Ovary (tissue), 10 donors: ENCODE measurements at places on chromosomes 11 and 22. TPM values are rescaled to one million over a fixed set of nuclear protein-coding genes. Genes with fewer than 3 reads are reported as not detected.
A peak's percentile ranks its signal among the peaks of the same experiment; 100 is the strongest.

Gene SEPTIN5
- total RNA-seq, result 38.9 TPM

Gene TNNI2
- 1.2 TPM for total RNA-seq

Gene SYT7
- 0.69 TPM for total RNA-seq

Gene APOA5
- not detected for total RNA-seq

Gene PLCB3
- total RNA-seq, result 34.5 TPM

Gene FGF19
- total RNA-seq, result not detected

Gene WDR74
- total RNA-seq, result 53.3 TPM

Gene MPEG1
- 4.3 TPM for total RNA-seq

Gene KIRREL3
- 5.3 TPM for total RNA-seq

Gene TTC17
- 83.0 TPM for total RNA-seq

Gene CCDC81
- total RNA-seq, result 4.4 TPM

Gene LRP4
- total RNA-seq, result 20.6 TPM

Gene CBX7
- total RNA-seq, result 53.3 TPM

- H3K27me3 ChIP-seq, result no peaks in the 10 kb centered on the region
- no peak overlapping the region for H3K27ac ChIP-seq
- peak; percentile 18 for DNase-seq
- no peaks in the 10 kb centered on the region for H3K4me1 ChIP-seq
- no peak overlapping the region for H3K4me3 ChIP-seq
These were observed 38.2 kb downstream of the KIAA0930 start for GRCh38 chr22:45202333-45203149.

- no peak within 1 kb of the TSS for H3K4me3 ChIP-seq
- no peak within 1 kb of the TSS for H3K27ac ChIP-seq
- no peaks in the 10 kb centered on the region for H3K4me1 ChIP-seq
- no peaks in the 10 kb centered on the region for H3K27me3 ChIP-seq
- DNase-seq, result no peak
These were observed at the start of gene NAALADL1 for GRCh38 chr11:65058419-65059054. Gene NAALADL1, minus strand, starts transcription at chr11:65058553. Its CDS starts 32 bp downstream, at chr11:65058521.

DNA sequence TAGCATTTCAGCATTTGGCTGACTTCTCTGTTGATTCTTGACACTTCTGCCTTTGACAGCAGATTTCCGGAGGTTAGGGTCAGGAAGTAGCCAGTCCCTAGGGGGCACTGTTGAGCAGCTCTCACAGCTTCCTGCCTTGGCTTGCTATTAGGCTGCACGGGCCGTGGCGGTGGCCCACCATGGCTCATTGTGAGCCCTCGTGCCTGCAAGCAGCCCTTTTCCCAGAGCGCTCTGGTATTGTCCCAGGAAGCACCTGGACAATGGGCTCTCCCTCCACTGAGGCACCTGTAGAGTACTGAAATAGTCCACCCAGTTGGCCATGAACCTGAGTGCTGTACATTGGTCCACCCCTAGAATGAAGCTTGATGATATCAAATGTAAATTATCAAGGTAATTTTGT, 100.2 kb upstream of the GAL start:
- no peaks in the 10 kb centered on the region for H3K36me3 ChIP-seq
- no peak overlapping the region for H3K27ac ChIP-seq
- H3K4me3 ChIP-seq, result no peak overlapping the region
- peak; percentile 41 for DNase-seq
- H3K4me1 ChIP-seq, result peaks cover 1% of the 10 kb centered on the region

- no peak overlapping the region for H3K27ac ChIP-seq
- no peak overlapping the region for H3K4me3 ChIP-seq
- no peaks in the 10 kb centered on the region for H3K27me3 ChIP-seq
- no peaks in the 10 kb centered on the region for H3K4me1 ChIP-seq
- no peaks in the 10 kb centered on the region for H3K36me3 ChIP-seq
These were observed 174.9 kb downstream of the ST3GAL4 start for GRCh38 chr11:126530416-126530815.

- H3K36me3 ChIP-seq, result no peaks in the 10 kb centered on the region
- H3K27ac ChIP-seq, result no peak overlapping the region
- no peaks in the 10 kb centered on the region for H3K4me1 ChIP-seq
- no peak overlapping the region for H3K4me3 ChIP-seq
- no peaks in the 10 kb centered on the region for H3K27me3 ChIP-seq
These were observed 20.9 kb downstream of the INCENP start for GRCh38 chr11:62144641-62145255.

- no peak overlapping the region for H3K4me3 ChIP-seq
- DNase-seq, result no peak
These were observed 244.2 kb downstream of the NTM start for GRCh38 chr11:131614631-131615030.

- no peak for DNase-seq
- no peaks in the 10 kb centered on the region for H3K36me3 ChIP-seq
- no peak overlapping the region for H3K4me3 ChIP-seq
- H3K4me1 ChIP-seq, result no peaks in the 10 kb centered on the region
These were observed 76.7 kb downstream of the SVIP start for GRCh38 chr11:22752908-22753310.

DNA sequence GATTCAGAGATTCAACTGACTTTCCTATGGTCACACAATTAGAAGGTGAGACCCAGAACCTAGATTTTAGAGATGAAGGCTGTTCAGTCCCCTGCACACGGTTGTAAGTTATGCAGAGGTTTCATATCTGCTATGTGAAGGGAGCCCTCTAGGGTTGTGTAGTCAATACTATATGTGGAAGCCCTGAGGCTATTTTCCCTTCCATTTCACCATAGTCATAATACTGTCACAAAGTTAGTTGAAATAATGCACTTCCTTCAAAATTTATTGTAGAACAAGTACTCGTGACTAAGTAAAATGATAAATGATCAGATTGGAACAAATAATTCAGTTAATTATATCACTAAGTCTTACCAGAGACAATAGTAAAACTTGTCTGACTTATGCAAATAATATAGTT, 48.8 kb downstream of the ENDOD1 start:
- H3K36me3 ChIP-seq, result no peaks in the 10 kb centered on the region
- H3K4me3 ChIP-seq, result no peak overlapping the region
- no peak for DNase-seq
- peaks cover 3% of the 10 kb centered on the region for H3K4me1 ChIP-seq
- no peaks in the 10 kb centered on the region for H3K27me3 ChIP-seq

- H3K27ac ChIP-seq, result no peak overlapping the region
- H3K4me3 ChIP-seq, result no peak overlapping the region
- H3K36me3 ChIP-seq, result no peaks in the 10 kb centered on the region
- DNase-seq, result no peak
- no peaks in the 10 kb centered on the region for H3K4me1 ChIP-seq
These were observed 530.3 kb downstream of the BRD1 start for GRCh38 chr22:49297286-49297870.

DNA sequence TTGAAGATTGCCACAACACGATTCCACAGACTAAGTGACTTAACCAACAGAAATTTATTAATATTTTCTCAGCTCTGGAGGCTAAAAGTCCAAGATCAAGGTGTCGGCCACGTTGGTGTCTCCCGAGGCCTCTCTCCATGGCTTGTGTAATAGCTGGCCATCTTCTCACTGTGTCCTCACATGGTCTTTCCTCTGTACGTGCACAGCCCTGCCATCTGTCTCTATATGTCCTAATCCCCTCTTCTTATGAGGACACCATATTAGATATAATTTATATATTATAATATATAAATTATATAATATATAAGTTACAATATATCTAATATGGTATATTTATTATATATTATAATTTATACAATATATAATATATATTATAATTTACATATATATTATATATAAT, 25.1 kb upstream of the SCGB1A1 start:
- DNase-seq, result no peak
- no peaks in the 10 kb centered on the region for H3K27me3 ChIP-seq
- no peaks in the 10 kb centered on the region for H3K36me3 ChIP-seq
- no peak overlapping the region for H3K27ac ChIP-seq
- no peak overlapping the region for H3K4me3 ChIP-seq
- peaks cover 12% of the 10 kb centered on the region for H3K4me1 ChIP-seq

DNA sequence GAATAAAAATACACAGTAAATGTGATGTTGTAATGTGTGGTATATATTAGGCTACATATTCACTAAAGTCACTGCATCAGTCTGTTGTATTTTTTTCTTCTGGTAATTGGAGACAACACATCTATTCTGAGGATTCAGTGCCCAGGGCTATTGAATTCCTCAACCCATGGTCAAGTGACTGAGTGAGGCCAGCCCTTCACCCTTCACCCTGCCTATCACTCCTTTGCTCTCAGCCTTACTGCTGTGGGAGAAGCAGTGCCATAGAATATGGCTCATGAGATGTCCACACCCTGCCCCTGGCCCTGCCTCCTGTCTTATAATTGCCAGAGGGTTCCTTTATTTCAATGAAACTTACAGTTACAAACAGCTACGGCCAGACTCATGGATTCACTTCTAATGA, 295.6 kb downstream of the NTM start:
- peaks cover 2% of the 10 kb centered on the region for H3K4me1 ChIP-seq
- no peaks in the 10 kb centered on the region for H3K27me3 ChIP-seq
- H3K4me3 ChIP-seq, result no peak overlapping the region
- H3K36me3 ChIP-seq, result no peaks in the 10 kb centered on the region
- H3K27ac ChIP-seq, result no peak overlapping the region
- DNase-seq, result no peak

- DNase-seq, result no peak
- peaks cover 9% of the 10 kb centered on the region for H3K4me1 ChIP-seq
- H3K27ac ChIP-seq, result no peak overlapping the region
- no peak overlapping the region for H3K4me3 ChIP-seq
- no peaks in the 10 kb centered on the region for H3K36me3 ChIP-seq
These were observed 156.4 kb downstream of the ATG16L2 start for GRCh38 chr11:72970557-72971118.

- no peaks in the 10 kb centered on the region for H3K27me3 ChIP-seq
- no peaks in the 10 kb centered on the region for H3K36me3 ChIP-seq
- no peak overlapping the region for H3K4me3 ChIP-seq
These were observed 90.3 kb upstream of the RTL6 start for GRCh38 chr22:44588348-44588747.

DNA sequence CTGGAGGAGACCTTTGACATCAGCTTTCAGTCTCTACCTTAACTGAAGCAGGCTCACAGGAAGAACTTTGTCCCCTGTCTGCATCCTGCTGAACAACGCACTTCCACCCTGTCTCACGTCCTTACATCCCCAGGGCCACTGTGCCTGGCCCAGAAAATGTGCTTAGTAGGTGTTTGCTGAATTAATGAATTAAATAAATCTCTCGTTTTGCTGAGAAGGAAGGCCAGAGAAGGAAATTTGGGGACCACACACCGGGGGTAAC, 54.3 kb upstream of the CREB3L1 start:
- no peaks in the 10 kb centered on the region for H3K4me1 ChIP-seq
- DNase-seq, result no peak
- no peaks in the 10 kb centered on the region for H3K36me3 ChIP-seq
- H3K27ac ChIP-seq, result no peak overlapping the region
- H3K4me3 ChIP-seq, result no peak overlapping the region
- no peaks in the 10 kb centered on the region for H3K27me3 ChIP-seq

GRCh38 chr22:17109113-17109865, 11.9 kb downstream of the TMEM121B start:
- H3K4me1 ChIP-seq, result no peaks in the 10 kb centered on the region
- H3K36me3 ChIP-seq, result no peaks in the 10 kb centered on the region
- no peak overlapping the region for H3K27ac ChIP-seq
- no peaks in the 10 kb centered on the region for H3K27me3 ChIP-seq
- DNase-seq, result no peak
- no peak overlapping the region for H3K4me3 ChIP-seq

DNA sequence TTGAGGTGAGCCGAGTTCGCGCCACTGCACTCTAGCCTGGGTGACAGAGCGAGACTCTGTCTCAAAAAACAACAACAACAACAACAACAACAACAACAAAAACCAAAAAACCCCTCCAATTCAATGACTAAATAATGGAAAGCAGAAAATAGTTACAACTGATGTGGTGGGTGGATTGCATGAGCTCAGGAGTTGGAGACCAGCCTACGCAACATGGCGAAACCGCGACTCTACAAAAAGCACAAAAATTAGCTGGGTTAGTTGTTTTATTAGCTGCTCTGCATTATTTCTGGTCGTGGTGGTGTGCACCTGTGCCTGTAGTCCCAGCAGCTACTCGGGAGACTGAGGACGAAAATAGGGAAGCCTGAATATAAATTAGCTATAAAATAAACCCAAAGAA, 2.6 kb upstream of the PATL1 start:
- H3K36me3 ChIP-seq, result no peaks in the 10 kb centered on the region
- no peak overlapping the region for H3K27ac ChIP-seq
- no peak for DNase-seq
- H3K27me3 ChIP-seq, result no peaks in the 10 kb centered on the region
- H3K4me1 ChIP-seq, result peaks cover 6% of the 10 kb centered on the region

- no peak for DNase-seq
- H3K27me3 ChIP-seq, result no peaks in the 10 kb centered on the region
- H3K4me3 ChIP-seq, result no peak overlapping the region
- no peak overlapping the region for H3K27ac ChIP-seq
These were observed 14.3 kb downstream of the TCIRG1 start for GRCh38 chr11:68053117-68053516.

DNA sequence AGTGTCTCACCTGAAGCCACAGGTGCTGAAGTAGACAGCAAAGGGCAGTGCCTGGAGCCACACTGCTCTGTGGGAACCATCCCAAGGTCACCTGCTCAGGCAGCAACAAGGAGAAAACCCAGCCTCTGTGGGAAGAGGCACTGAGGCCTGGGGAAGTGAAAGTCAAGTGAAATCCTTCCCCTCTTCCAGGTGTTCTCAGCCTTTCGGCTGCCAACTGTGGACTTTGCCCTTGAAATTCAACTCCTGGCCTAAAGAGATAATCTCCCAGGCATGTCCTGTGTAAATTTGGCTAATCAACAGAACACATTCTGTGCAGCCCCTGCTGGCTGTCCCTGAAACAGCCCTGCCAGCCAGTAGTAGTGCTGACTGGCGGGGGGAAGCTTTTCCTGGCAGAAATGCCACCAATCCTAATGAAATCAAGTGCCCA, 112.1 kb downstream of the RPL27A start:
- peaks cover 13% of the 10 kb centered on the region for H3K4me1 ChIP-seq
- no peaks in the 10 kb centered on the region for H3K27me3 ChIP-seq
- H3K27ac ChIP-seq, result no peak overlapping the region
- H3K4me3 ChIP-seq, result no peak overlapping the region
- DNase-seq, result no peak

DNA sequence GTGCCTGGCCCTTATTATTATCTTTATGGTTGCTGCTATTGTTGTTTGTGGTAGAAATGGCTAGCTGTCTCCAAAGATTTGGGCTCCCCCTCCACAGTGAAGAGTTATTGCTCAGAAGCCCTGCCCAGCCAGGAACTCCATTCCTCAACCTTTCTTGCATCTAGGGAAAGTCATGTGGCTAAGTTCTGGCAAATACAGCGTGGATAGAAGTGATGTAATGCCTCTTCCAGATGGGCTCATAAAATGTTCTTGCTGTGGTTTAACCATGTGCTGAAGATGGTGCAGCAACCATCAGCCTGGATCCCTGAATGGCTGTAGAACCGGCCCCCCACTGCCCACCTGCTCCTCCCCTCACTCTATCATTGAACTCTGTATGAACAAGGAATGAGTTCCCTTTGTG, 203.5 kb upstream of the E2F8 start:
- H3K4me3 ChIP-seq, result no peak overlapping the region
- H3K4me1 ChIP-seq, result no peaks in the 10 kb centered on the region
- no peaks in the 10 kb centered on the region for H3K27me3 ChIP-seq
- DNase-seq, result no peak

- DNase-seq, result no peak
- no peaks in the 10 kb centered on the region for H3K4me1 ChIP-seq
- H3K36me3 ChIP-seq, result no peaks in the 10 kb centered on the region
- H3K4me3 ChIP-seq, result no peak overlapping the region
- H3K27me3 ChIP-seq, result no peaks in the 10 kb centered on the region
- no peak overlapping the region for H3K27ac ChIP-seq
These were observed 84.3 kb upstream of the TMEM45B start for GRCh38 chr11:129731316-129731715.
